Large intestine (tissue), 12 donors: ENCODE measurements at places on chromosomes 12 and 14. TPM values are rescaled to one million over a fixed set of nuclear protein-coding genes. Genes with fewer than 3 reads are reported as not detected.

Gene TAS2R7
- polyA plus RNA-seq = not detected

Gene PCNX1
- polyA plus RNA-seq = 43.9 TPM

Gene DENND5B
- 32.3 TPM for polyA plus RNA-seq

Gene KCNA1
- 1.3 TPM for polyA plus RNA-seq

Gene CD27
- 1.6 TPM for polyA plus RNA-seq

- no peak overlapping the region for H3K4me3 ChIP-seq
- H3K27me3 ChIP-seq = no peaks in the 10 kb centered on the region
- H3K4me1 ChIP-seq = no peaks in the 10 kb centered on the region
- H3K27ac ChIP-seq = no peak overlapping the region
Measured at GRCh38 chr14:89129570-89129969, 287.5 kb downstream of the FOXN3 start.

DNA sequence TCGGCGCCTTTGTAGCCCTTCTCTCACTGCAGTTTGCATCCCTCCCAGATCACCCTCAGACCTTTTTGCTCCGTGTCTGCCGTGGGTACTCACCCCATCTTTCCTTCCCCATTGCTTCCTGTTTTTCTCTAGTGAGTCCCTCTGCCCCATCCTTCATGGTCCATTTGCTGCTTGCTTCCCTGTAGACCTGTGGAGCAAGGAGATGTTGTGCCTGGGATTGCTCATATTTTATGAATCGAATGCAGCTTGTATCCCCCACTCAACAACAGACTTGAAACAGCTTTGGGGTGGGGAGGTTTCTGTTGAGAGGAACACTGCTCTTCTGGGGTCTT, 661 bp downstream of the DENR start:
- no peak for DNase-seq
- H3K36me3 ChIP-seq = peaks cover 29% of the 10 kb centered on the region
- H3K27ac ChIP-seq = peak overlapping the region; percentile 71
- peak overlapping the region; percentile 86 for H3K4me3 ChIP-seq
- H3K4me1 ChIP-seq = no peaks in the 10 kb centered on the region
- no peaks in the 10 kb centered on the region for H3K27me3 ChIP-seq

- no peak overlapping the region for H3K27ac ChIP-seq
- no peak for DNase-seq
- H3K4me1 ChIP-seq = peaks cover 5% of the 10 kb centered on the region
Measured at GRCh38 chr12:115386946-115387345, 703.0 kb upstream of the TBX3 start.

DNA sequence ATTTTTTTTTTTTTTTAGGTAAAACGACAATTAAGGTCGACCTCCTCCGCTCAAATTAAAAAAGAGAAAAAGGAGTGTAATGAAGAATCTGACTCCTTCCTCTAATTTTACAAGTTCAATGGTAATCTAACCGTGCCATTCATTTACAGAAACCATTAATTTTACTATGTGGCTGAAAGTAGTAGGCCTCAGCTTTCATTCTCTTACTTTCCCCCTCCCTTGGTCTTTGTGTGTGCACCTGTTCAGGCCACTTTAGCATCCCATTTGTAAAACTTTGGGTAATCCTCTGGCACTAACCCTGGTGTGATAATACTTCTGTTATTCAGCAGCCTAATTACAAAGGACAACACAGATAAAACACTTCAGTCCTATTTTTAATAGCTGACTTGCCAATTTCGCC, 128.1 kb downstream of the ASCL1 start:
- no peak for DNase-seq
- no peak overlapping the region for H3K27ac ChIP-seq
- H3K36me3 ChIP-seq = no peaks in the 10 kb centered on the region
- H3K4me3 ChIP-seq = no peak overlapping the region
- H3K27me3 ChIP-seq = no peaks in the 10 kb centered on the region

GRCh38 chr12:65594409-65594808, 229.9 kb upstream of the HMGA2 start:
- no peaks in the 10 kb centered on the region for H3K4me1 ChIP-seq
- H3K27me3 ChIP-seq = no peaks in the 10 kb centered on the region
- DNase-seq = no peak
- H3K4me3 ChIP-seq = no peak overlapping the region
- H3K36me3 ChIP-seq = no peaks in the 10 kb centered on the region

- no peak for DNase-seq
- no peaks in the 10 kb centered on the region for H3K4me1 ChIP-seq
- H3K4me3 ChIP-seq = no peak overlapping the region
- H3K27me3 ChIP-seq = no peaks in the 10 kb centered on the region
- no peak overlapping the region for H3K27ac ChIP-seq
- H3K36me3 ChIP-seq = no peaks in the 10 kb centered on the region
Measured at GRCh38 chr12:104443008-104443407, 13.7 kb upstream of the CHST11 start.

DNA sequence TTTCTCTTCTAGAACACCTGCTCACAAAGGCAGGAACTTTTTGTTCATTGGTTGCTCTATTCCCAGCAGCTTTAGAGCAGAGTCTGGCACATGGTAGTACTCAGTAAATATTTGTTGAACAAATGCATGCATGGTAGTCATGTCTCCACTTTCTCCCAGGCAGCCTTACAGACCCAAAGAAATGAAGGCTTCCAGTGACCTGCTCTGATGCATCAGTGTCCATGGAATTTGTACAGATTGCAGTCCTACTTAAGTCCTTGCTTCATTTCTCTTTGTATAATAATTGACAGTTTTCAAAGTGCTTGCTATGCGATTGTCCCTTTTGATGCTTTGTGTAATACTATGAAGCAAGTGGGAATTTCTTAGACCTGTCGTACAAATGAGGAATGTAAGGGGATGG, 119.6 kb downstream of the DERA start:
- peak overlapping the region; percentile 47 for H3K27ac ChIP-seq
- DNase-seq = peak; percentile 26
- H3K4me1 ChIP-seq = no peaks in the 10 kb centered on the region

- DNase-seq = peak; percentile 35
- H3K4me3 ChIP-seq = no peak overlapping the region
- no peaks in the 10 kb centered on the region for H3K36me3 ChIP-seq
Measured at GRCh38 chr12:27705263-27705662, 5.4 kb upstream of the MRPS35 start.

- no peaks in the 10 kb centered on the region for H3K36me3 ChIP-seq
- H3K4me1 ChIP-seq = no peaks in the 10 kb centered on the region
- no peaks in the 10 kb centered on the region for H3K27me3 ChIP-seq
- H3K4me3 ChIP-seq = no peak overlapping the region
Measured at GRCh38 chr12:26373606-26374495, 178.5 kb downstream of the SSPN start.

GRCh38 chr14:100711493-100711892, 15.2 kb upstream of the DLK1 start:
- no peak overlapping the region for H3K4me3 ChIP-seq
- peaks cover 14% of the 10 kb centered on the region for H3K4me1 ChIP-seq
- peaks cover 15% of the 10 kb centered on the region for H3K27me3 ChIP-seq
- no peak for DNase-seq

- H3K36me3 ChIP-seq = no peaks in the 10 kb centered on the region
- H3K27me3 ChIP-seq = no peaks in the 10 kb centered on the region
- H3K4me1 ChIP-seq = no peaks in the 10 kb centered on the region
- H3K4me3 ChIP-seq = no peak overlapping the region
- no peak for DNase-seq
- no peak overlapping the region for H3K27ac ChIP-seq
Measured at GRCh38 chr14:33566082-33566481, 384.8 kb downstream of the EGLN3 start.

DNA sequence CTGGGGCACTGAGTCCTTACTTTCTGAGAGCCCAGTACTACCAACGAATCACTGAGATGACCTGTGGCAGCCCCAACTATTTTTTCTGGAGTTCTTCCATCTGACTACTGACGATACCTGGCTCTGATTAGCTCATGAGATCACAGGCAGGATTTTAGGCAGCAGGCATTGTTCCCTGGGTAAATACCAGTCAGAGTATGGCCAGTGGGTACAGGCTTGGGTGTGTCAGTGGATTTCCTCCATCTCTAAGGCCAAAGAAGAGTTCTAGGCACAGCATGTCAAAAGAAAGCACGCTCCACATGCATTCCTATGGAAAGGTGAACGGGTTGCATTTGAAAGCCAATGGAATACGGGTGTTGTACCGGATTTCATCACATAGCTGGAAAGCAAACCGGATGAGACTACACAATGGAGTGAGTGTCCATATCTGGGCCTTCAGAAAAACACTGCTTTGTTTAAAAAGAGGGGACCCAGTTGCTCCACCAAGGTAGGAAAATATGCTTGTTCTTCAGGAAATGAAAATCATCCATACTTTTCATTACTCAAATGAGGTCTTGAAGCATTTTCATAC, 55.0 kb downstream of the PAX9 start:
- H3K27ac ChIP-seq = no peak overlapping the region
- H3K27me3 ChIP-seq = no peaks in the 10 kb centered on the region
- no peaks in the 10 kb centered on the region for H3K4me1 ChIP-seq
- DNase-seq = no peak
- H3K4me3 ChIP-seq = no peak overlapping the region
